ENCODE measurements at places on chromosomes 16 and 17.

GRCh38 chr17:48374650-48375230, 55.3 kb downstream of the SKAP1 start:
- no peaks in the 10 kb centered on the region for H3K36me3 ChIP-seq
- no peak overlapping the region for H3K4me3 ChIP-seq
- peaks cover 2% of the 10 kb centered on the region for H3K27me3 ChIP-seq
- no peak overlapping the region for H3K27ac ChIP-seq
- DNase-seq, result no peak
- H3K4me1 ChIP-seq, result peaks cover 3% of the 10 kb centered on the region

DNA sequence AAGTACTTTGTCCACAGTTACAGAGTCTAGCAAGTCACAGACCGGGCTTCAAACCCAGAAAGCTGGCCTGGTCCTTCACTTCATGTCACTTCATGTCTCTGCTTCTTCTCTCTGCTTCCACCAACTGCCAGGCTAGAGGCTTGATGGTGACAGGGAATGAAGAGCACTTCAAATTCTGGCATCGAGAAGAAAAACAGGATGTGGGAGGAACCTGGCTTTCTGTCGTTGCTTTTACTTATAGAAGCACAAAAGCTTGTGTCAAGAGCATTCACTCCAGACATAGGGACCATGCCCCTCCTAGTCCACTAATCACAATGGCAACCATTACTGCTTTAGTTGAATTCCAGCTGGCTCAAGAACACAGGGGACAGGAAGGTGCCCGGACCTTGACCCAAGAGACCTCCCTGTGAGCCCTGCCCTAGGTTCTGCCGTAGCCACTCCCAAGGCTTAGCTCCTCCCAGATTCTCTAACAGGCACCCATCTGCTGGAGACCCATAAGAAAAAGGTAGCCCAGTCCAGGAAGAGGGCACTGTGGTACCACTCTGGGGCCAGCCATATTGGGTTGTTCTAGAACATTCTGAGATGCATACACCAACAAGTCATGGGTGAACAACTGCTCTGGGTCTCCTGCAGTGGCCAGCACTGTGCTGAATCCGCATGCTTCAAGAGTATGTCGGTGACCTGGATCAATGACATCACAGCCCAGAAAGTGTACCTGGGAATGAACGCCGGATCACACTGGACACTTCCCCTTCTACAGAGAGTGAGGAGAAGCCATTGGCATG, 181.8 kb downstream of the C16orf95 start:
- H3K27ac ChIP-seq, result no peak overlapping the region
- no peaks in the 10 kb centered on the region for H3K4me1 ChIP-seq
- H3K36me3 ChIP-seq, result peaks cover 2% of the 10 kb centered on the region

DNA sequence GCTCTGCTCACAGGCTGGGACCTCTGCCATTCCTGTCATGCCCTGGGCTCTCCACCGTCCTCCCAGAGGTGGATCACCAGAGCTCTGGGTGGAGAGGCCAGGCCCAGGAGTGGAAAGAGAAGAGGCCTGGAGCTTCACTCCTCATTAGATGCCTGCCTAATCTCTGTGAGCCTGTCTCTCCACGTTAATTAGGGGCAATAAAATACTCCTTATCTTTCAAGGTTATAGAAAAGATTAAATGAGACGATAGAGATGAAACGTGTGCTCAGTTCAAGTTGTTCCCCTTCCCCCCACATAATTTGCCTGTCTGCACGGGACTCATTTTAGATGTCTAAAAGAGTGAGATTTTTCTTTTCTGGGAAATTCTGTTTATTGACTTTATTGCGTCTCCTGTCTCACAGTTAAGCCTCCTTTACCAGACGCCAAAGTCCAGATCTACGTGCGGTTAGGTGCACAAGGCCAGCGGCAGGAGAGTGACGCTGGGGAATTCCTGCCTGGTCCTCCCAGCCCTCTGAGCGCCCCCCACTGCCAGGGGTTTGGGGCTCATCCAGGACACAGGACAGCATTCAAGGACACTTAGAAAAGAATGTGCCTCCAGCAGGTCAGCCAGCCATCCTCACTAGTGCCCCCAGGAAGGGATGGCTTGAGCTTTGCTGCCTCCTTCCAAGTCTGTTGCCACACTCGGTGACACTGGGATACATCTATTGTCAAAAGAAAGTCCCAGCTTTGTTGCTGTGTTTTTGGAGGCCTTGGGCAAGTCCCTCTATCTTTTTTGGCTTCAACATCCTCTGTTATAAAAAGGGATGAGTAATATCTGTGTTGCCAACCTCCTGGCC, 42.3 kb downstream of the TBX4 start:
- no peak overlapping the region for H3K4me3 ChIP-seq
- H3K27ac ChIP-seq, result no peak overlapping the region

- H3K27me3 ChIP-seq, result peaks cover 4% of the 10 kb centered on the region
- DNase-seq, result no peak
- no peaks in the 10 kb centered on the region for H3K36me3 ChIP-seq
- H3K4me3 ChIP-seq, result no peak overlapping the region
Measured at GRCh38 chr17:82964851-82965341, 114.5 kb upstream of the METRNL start.

- H3K4me1 ChIP-seq, result no peaks in the 10 kb centered on the region
- H3K27ac ChIP-seq, result no peak overlapping the region
- peaks cover 5% of the 10 kb centered on the region for H3K27me3 ChIP-seq
- H3K36me3 ChIP-seq, result no peaks in the 10 kb centered on the region
- no peak for DNase-seq
Measured at GRCh38 chr17:72353502-72353901, 232.7 kb downstream of the SOX9 start.
